ENCODE measurements at places on chromosomes 7 and 10.

GRCh38 chr10:47146572-47146971, 153.4 kb upstream of the GDF10 start:
- DNase-seq = no peak

DNA sequence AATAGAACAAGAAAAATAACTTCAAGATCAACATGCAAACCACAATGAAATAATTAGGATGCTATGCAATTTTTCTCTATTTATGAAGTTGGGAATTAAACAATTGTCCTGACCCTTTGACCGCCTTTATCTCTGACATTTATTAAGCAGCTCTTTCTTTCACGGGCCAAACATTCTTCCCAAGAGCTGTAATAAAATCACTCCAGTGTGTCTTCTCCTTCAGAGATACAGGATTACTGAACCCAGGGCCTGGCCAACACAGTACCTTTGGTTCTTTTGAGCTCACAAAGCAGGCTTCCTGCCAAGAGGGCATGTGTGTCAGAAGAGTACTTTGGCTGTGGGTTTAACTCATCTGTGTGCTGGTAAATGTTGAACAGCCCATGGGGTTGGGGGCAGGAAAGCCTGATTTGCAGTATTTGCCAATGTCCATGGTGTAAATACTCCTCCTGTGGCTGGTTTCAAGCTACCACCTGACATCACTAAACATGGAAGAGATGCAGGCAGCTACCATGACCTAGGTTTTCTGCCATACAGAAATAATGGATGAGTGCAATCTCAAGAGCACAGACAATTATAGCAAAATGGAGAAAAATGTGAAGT, 121.7 kb downstream of the FANK1 start:
- no peak for DNase-seq

GRCh38 chr10:44981172-44982113, 2.8 kb upstream of the DEPP1 start:
- DNase-seq = peak; percentile 87

DNA sequence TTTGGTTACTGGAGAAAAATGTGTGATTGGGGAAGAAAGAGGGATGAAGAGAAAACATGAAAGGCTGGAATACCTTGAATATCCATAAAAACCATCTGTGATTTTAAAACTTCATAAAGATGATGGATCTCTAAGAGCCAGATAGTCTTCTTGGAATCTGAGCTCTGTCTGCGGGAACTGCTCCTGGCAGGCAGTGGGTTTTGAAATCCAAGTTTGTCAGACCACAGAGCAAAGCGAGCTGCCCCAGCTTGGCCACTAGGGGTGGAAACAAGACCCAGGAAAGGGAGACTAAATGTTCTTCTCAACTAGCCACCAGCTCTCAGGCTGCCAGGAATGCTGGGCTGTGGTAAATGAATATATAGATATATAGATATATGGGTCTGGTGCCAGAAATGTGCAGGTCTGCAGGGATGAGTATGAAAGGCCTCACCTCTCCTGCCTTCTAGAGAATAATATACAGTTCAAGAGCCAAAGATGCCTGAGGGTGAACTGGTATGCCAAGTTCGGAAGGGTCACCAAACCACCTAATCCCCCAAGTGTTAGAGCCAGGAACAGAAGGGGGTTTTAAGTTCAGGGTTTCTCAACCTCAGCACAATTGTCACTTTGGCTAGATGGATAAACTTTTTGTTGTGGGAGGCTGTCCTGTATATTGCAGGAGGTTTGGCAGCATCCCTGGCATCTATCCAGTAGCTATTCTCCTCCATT, 208.8 kb downstream of the KCNMA1 start:
- no peak for DNase-seq

DNA sequence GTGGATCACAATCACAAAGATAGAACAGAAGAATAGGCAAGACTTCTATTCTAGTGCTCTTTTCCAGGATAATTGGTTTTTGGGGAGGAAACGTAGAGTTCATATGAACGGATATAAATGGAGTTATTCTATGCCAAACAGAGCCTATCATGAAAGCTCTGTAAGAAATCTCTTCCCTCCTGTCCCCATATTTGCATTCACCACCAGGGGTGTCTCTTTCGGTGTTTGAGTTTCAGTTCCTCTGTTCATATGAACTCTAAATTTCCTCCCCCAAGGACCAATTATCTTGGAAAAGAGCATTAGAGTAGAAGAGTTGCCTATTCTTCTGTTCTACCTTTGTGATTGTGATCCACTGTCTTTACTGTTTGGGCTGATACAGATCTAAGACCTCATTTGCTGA, 48.3 kb upstream of the CDC14C start:
- DNase-seq = no peak

- peak; percentile 73 for DNase-seq
Observed at GRCh38 chr7:123719197-123719721, 29.5 kb downstream of the WASL start.

- no peak for DNase-seq
Observed at GRCh38 chr10:22022257-22023032, 18.9 kb upstream of the DNAJC1 start.

DNA sequence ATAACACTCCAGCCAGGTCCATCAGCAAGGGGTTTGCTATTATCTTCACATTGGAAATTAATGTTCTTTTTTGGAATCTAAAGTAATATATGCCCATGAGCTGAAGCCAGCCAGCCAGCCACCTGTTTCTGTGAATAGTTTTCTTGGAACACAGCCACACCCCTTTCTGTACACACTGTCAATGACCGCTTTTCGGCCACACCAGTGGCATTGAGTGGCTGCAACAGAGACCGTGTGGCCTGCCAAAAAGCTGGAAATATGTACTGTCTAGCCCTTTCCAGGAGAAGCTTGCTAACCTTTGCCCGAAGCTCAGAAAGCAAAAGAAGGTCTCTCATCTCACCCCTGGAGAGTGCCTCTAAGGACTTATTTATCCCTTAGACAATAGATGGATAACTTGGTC, 98.5 kb upstream of the NPS start:
- no peak for DNase-seq

DNA sequence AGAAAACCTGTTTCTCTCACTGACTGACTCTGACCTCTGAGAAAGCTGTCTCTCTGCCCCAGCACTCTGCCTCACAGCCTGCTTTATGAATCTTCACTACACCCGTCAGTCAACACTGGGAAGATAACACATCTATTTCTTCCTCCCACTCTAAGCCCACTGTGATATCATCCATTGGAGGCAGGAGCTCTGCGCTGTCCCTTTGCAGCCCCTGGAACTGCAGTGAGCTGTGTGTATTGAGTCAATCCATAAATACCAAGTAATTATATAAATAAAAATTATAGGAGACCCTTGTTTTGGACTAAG, 17.2 kb upstream of the FXYD4 start:
- no peak for DNase-seq

DNA sequence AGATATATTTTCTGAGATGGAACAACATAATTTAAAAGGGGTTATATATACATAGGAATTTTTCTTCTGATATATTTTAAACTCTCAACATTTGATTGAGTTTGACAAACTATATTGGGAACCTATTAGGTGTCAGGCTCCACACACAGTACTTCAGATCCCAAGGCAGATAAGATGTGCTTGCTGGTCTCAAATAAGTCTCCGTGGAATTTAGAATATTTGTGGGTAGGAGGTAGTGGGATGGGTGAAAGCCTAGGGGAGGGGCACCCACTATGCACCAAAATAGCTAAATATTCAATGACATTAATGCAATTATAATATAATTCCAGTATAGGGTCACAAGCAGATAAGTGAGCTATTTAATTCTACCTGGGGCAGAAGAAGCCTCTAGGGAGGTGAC, 81.5 kb downstream of the ARL4A start:
- no peak for DNase-seq

GRCh38 chr7:102453319-102453718, 11.3 kb downstream of the ALKBH4 start:
- DNase-seq = no peak

DNA sequence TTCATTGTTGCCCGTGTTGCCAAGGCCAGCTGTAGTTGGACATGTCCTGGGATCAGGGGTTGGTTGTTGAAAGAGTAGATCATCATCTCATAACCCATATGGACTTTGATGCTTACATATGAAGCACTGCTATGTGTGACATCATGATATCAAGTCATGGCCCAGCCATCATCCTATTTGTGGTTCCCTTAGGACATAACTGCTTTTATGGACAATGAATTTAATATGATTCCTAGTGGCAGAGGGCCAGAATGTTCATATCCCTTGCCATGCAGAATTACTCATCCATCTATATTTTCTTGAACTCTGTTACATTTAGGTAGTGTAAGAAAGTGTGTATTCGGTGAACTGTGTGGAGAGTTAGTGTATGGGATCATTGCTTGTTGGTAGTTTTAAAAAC, 343.9 kb upstream of the LRGUK start:
- DNase-seq = no peak

GRCh38 chr10:125149036-125149679, 11.2 kb downstream of the CTBP2 start:
- no peak for DNase-seq

DNA sequence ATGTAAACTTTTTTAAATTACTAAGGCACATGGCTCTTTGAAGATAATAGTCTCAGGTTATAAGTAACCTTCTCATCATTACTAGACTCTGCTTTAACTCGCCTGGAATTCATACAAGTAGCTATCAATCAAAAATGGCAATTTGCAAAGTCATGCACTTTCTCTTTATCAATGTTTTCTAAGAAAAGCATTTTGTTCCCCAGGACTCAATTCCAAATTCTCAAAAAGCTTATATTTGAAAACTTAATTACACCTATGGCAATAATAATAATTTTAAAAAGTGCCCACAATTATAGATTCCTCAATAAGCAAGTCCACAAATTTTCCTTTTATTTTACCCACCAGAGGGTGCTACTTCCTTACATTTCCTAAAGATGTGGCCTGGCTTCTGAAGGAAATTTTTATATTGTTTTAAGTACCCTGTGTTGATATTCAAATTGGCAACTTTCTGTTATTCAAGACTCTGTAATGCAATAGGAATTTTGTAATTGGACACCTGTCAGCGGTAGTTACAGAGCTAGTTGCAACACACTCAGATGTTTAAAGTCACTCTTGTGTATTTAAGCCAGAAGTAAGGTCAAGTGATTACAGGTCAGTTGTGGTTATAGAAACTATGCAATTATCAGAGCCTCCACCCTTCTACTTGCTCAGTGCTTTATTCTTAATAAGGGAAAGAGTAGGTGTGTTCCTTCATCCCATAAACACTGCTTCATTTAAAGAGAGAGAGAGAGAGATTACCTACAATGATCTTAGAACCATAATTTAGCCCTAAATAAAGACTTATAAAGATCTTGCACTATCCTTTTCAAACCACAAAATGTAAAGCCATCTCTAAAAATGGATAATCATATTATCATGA, 47.1 kb upstream of the HYAL4 start:
- peak; percentile 29 for DNase-seq

DNA sequence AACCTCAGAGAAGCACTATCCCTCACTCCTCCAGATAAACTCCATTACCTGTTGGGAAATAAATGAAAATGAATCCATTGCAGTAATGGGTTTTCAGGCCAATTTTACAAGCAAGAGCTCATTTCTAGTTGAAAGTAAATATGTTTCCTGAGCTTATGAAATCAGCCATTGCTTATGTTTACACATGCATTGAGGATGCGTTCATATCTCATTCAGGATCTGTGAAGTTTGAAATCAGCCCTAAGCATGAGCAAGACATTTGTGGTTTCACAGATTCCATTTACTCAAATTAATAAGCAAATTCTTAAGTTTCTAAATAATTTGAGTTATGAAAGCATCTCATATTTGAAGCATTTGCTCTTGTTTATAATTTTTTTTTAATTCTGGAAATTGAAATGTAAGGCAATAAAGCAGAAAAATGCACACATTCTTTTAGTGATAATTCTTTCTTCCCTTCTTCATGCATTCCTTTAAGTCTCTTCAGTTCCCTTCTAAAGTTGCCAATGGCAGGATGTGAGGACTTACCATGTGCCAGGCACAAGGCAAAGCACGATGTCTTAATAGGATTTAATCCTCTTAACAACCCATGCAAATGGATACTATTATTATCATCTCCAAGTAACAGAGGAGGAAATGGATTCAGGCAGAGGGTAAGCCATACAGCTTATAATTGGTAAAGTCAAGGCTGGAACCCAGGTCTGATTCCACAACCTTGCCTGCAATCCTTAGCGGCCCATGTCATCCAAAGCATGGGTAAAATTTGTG, 35.0 kb upstream of the CTTNBP2 start:
- peak; percentile 5 for DNase-seq

GRCh38 chr7:42471573-42472174, 234.7 kb upstream of the GLI3 start:
- no peak for DNase-seq

GRCh38 chr10:60384708-60385398, 4.8 kb downstream of the ANK3 start:
- DNase-seq = peak; percentile 52

GRCh38 chr10:89062861-89063260, 72.3 kb downstream of the FAS start:
- no peak for DNase-seq

DNA sequence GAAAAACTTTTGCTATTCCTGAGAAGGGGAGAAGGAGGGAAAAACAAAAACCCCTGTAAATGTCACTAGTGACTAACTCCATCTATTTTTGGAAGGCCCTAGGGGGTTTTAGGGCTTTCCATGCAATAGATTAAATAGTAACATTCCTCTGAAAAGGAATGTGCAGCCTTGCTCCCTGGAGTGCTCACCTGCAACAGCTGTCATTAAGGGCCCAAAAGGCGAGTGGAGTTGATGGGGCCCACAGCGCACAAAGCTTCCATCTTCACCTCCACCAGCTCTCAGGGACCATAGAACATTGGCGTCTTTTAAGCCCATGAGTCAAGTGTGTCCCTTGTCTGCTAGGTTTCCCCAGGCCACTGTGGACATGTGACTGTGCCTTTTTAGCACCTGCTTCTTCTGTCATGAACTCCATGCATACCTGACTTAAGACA, 58.0 kb upstream of the IL6 start:
- DNase-seq = peak; percentile 21

Data from foreskin melanocyte (primary cell).